ENCODE measurements at places on chromosomes 11 and 22.

DNA sequence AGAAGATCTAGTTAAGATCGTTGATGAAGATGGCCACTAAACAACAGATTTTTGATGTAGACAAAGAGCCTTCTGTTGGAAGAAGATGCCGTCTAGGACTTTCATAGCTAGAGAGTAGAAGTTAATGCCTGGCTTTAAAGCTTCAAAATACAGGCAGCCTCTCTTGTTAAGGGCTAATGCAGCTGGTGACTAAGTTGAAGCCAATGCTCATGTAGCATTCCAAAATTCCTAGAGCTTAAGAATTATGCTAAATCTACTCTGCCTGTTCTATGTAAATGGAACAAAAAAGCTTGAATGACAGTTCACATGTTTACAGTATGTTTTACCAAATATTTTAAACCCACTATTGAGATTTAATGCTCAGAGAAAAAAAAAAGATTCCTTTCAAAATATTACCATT is 492.6 kb downstream of the CNTN5 start:
- DNase-seq: no peak

GRCh38 chr11:9750551-9750950 is 86.7 kb downstream of the SWAP70 start:
- DNase-seq: no peak

DNA sequence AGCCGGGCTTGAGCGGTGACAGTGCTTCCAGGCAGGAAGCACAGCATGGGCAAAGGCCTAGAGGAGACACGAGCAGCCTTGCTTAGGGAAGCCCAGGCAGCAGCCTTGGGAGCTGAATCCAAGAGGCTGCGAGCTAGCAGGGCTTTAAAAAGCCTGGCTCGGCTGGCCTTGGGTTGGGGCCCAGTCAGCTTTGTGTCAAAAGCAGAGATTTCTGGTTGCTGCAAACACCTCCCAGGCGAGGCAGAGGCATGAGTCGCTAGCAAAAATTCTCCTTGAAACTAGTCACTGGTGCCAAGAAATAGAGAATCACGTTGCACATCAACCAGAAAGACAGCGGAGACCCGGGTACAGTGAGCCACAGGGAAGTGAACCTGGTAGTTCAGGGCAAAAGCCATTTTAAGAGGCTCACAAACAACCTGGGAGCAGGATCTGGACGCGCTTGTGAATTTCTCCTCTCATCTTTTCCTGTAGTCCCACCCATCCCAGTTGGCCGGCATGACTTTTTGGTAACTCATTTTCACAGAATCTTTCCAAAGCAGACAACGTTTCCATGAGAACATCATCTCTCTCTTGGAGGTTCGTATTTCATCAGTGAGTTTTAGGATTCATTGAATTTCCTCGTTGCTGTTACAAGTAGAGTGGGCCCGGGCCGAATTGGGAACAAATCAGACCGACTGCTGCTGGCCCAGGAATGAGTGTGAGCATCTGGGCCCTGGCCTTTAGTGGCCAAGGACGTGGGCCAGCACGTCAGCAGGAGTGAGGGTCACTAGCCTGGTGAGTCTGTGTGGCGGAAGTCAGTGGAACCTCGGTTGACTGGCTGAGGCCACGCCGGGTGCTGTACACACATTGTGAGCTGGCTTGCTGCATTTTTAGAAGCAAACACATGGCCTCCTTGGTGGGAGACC is 16.4 kb upstream of the FGF4 start:
- DNase-seq: no peak

DNA sequence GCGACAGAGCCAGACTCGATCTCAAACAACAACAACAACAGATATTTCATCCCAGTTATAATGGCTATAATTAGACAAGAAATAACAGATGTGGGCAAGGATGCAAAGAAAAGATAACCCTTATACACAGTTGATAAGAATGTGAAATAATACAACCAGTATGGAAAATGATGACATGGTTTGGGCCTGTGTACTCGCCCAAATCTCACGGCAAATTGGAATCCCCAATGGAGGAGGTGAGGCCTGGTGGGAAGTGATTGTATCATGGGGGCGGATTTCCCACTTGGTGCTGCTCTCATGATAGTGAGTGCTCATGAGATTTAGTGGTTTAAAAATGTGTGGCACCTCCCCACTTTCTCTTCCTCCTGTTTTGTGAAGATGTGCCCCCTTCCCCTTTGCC is 104.1 kb downstream of the C11orf87 start:
- no peak for DNase-seq

DNA sequence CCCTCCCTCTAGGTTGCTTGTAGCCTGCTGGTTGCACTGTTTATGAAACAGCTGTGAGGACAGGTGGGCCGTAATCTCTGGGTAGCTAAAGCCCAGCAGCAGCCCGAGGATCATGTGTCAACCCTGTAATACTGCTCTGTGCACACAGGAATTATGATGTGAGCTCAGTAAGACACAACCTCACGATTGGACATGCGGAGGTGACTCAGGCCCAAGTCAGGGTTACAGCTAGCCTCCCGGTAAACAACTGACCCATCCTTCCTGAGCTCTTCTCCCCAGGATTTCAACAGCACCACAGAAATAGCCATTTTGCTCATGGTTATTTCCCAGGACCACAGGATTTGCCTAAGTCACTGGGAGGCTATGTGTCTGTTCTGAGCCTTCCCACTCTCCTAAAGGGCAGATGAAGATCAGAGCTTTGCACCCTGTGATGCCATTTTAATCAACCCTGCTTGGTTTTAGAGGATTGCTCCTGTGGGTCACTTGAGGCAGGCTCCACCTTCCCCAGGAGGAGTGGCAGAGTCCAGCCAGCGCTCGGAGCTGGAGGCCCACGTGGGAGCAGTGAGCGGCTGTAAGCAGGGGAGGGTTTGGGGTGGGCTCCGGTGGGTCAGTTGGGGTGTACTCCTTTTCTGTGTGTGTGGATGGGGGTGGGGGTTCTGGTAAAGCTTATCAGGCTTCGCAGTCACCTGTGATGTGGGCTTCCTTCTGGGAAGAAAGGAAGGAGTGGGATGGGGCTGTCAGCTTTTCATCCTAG is at the start of gene AMPD3:
TSS of gene AMPD3 (plus strand) at position 387 of the 754 bp plus-strand sequence. CDS start 6,256 bp downstream, outside the sequence.
- no peak for DNase-seq

DNA sequence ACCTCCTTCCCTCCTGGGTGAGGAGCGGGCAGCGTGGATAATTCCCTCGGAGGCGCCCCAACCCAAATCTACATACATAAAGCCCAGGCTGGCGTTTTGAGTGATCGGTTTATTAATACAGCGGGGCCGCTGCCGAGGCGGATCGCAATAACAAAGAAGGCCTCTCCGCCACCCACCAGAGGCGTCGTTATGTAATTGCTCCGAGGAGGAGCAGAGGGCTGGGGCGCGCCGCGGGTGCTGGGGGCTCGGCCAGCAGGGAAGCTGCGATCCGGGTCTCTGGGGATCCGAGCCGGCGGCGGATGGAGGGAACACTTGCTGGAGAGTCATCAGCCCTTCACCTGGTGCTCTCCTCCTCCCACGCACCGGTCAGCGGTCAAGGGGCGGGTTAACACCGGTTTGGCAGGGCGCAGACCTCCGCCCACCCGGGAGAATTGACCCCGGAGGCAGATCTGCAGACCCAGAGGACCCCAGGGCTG is 6.4 kb upstream of the TP53I11 start:
- DNase-seq: no peak

All from coronary artery (tissue), 2 donors.